Tibial nerve (tissue), 4 donors: ENCODE measurements at places on chromosomes 3 and 15.

DNA sequence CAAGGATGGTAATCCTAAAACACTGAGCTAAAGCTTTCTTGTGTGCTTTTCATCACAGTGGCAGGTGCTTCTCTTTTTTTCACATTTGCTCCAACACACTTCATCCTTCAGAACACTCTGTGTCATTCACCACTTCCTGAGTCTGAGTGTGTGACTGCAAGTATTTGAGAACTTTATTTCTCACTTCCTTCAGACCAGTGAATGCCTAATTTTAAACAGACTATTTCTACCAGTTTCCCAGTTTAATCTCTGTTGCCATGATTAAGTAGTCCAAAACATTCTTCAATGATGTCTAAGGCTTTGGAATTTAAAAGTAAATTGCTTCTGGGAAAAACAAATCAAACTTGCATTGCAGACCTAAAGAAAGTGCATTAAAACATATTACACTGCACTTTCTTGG, 541.2 kb downstream of the RBMS3 start:
- DNase-seq, result no peak

GRCh38 chr3:122257644-122258364, 67.2 kb upstream of the CSTA start:
- DNase-seq, result no peak

DNA sequence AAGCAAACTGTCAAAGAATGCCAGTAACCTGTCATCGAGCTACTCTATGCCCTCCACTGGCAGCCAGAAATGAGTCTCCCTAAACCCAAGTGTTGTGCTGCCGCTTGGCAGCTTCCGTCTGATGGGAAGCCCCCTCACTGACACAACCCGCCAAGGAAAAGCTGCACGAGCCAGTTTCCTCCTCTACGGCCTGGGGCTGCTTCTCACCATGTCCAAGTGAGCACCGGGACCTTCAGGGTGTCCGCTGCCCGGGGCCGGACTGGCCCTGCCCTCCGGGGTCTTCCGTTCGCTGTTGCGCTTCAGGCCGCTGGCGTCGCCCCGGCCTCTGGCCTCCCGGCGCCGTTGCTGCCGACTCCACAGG, 490 bp downstream of the TOMM70 start:
- DNase-seq, result no peak

- no peak for DNase-seq
Observed at GRCh38 chr3:190690246-190690645, 172.2 kb downstream of the GMNC start.

DNA sequence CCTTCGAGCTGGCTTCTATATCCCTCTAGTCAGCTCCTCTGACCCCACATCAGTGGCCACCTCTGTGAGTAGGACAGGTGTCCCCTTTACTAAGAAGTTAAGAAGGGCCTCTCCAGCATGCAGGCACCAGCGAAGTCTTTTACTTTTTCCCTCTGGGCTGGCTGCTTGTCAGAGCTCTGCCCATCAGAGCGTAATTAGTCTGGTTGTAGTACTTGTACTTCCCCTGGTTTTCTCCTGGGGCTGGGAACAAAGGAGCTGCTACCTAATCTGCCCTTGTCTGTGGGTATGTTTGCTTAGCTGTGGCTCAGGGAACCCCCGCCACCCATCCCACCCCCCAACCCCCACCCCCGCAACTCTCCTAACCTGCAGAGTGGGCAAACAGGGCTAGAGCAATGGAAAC, 27.4 kb upstream of the ALPK3 start:
- no peak for DNase-seq

DNA sequence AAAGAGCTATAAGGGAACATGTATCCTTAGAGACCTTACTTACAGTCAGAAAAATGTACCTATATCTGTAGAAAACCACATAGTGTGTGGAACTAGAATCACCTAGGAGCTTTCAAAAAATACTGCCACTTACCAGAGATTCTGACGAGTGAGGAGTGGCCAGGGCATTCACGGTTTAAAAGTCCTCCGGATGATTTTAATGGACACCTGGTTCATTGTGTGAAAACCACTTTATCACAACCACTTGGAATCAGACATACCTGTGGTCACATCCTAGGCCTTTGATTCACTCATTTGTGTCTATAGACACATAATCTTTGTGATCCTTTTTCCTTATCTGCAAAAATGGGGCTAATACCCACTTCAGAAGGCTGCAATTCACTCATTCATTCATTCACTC, 159.8 kb downstream of the MBNL1 start:
- DNase-seq, result no peak

DNA sequence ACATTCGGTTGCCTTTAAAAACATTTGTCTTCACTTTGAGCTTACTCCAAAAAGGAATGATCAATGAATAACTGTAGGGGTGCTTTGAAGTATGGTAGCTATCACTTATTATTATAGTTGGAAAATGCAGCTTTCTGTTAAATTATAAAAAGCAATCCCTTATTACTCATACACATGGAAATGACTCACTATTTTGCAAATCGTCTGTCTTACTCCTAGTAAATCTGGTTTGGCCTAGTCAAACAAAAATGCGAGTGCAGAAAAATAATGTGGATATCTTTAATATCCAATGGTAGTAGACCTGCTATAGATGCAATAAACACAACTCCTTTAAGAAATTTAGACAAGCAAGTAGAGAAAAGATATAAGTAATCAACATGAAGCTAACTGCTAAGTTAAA, 112.5 kb downstream of the ZIC1 start:
- DNase-seq, result no peak

- DNase-seq, result no peak
Observed at GRCh38 chr15:26065723-26066122, 202.6 kb upstream of the ATP10A start.

DNA sequence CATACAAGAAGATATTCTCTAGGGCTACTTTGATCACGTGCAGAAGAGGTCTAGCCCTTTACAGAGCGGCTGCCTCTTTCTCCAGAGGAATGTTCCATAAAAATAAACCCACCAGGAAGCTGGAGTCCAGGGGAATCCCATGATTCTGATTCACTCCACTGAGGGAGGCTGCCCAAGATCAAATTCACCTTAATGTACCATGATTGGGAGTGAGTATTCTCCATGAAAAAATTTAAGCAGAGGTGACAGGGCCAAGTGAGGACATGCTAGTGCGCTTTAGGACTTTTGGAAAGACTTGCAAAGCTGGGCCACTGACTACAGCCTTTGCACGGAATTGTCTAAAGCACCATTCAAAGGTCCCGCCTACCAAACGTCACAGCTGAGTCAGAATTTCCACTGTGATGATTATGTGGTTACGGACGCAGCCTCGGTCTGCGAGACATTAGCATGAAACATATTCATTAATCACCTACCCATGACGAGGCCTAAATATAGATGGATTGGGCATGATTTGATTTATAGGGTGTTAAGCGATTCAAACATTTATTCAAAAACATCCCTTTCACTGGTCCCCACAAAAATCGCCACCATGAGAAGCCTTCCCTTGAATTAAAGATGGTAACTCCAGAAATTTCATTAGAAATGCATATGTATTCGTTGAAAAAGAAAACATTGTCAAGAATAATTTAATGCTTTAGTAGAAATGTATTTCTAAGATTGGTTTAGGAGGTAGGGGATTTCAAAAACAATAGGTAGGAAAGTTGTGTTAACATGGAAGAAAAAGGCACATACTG, 152.6 kb downstream of the GREM1 start:
- DNase-seq, result no peak

DNA sequence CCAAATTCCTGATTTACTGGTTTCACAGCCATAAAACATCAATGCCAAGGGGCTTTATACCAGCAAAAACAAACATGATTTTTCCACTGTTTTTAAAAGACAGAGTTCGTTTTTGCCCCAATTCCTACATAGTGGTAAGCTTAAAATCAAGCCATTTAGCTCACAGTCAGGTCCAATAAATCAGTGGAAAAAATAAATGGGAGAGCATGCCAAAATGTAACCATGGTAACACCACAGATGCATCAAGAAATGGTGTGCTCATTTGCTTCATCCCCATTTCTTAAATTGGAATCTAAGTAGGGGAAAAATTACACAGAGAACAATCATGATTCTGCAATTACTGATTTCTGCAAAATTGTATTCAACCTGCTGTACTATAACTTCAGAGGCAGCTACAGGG, 418.8 kb downstream of the MAGI1 start:
- no peak for DNase-seq

- DNase-seq, result no peak
Observed at GRCh38 chr3:194034346-194035336, 101.3 kb upstream of the HES1 start.

- DNase-seq, result no peak
Observed at GRCh38 chr15:64163659-64164362, 989 bp upstream of the PPIB start.

- no peak for DNase-seq
Observed at GRCh38 chr15:69797615-69798014, 300.1 kb downstream of the TLE3 start.

DNA sequence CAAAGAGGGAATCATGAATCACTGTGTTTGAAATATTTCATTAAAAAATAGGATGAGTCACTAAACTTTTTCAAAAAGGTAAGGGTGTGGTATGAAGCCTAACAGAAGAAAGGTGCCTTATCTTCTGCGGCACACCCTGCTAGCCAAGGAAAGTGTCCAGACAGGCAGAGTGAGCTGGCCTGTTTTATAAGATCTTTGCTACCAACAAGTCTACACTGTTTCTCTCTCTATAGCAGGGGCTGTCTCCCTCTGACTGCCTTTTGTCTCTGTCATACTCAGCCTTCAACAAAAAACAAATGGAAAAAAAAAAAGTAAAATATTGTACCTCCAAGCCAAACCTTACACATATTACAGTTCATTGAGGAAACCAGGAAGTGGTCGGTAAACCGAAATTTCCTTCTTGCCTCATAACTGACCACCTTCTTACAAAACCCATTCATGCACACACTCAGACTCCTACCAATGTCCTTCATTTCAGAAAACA, 9.1 kb downstream of the ZDHHC3 start:
- DNase-seq, result no peak

DNA sequence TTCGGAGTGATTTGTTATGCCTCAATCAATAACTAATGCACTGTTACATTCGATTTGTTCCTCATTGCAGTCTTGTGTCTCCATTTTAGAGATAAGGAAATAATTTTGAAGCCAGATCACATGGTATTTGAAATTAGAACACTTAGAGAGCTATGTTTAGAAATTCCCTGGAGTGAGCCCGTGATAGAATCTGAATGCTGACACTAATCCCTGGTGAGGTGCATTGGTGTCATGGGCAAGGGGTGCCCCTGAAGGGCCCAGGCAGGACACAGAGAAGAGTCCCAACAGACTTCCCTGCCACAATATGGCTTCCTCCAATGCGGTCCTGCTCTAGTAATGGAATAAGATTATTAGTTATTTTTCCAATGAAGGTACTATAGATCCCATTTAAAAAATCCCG, 223.0 kb downstream of the NR2F2 start:
- no peak for DNase-seq
